Adrenal gland (tissue), 19 donors: ENCODE measurements at places on chromosomes 11 and 22.

DNA sequence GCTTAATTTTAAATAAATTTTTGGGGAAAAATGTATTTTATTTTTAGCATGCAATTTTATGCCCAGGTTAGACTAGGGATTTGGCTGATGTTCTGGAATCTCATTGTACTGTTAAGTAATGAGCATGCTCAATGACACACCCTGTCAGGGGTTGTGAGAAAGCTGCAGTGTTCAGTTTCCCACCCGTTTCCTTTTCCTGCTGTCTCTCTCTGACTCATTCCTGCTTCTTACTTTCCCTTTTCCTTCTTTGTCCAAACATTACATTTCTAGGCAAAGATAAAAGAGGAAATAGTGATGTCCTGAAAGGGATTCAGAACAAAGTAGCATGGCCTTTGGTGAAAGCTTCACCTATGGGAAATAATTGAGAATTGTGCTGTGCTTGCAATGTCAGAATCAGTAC, 22.7 kb downstream of the OOSP3 start:
- H3K36me3 ChIP-seq: no peaks in the 10 kb centered on the region
- DNase-seq: no peak
- no peak overlapping the region for H3K27ac ChIP-seq
- H3K4me1 ChIP-seq: no peaks in the 10 kb centered on the region

DNA sequence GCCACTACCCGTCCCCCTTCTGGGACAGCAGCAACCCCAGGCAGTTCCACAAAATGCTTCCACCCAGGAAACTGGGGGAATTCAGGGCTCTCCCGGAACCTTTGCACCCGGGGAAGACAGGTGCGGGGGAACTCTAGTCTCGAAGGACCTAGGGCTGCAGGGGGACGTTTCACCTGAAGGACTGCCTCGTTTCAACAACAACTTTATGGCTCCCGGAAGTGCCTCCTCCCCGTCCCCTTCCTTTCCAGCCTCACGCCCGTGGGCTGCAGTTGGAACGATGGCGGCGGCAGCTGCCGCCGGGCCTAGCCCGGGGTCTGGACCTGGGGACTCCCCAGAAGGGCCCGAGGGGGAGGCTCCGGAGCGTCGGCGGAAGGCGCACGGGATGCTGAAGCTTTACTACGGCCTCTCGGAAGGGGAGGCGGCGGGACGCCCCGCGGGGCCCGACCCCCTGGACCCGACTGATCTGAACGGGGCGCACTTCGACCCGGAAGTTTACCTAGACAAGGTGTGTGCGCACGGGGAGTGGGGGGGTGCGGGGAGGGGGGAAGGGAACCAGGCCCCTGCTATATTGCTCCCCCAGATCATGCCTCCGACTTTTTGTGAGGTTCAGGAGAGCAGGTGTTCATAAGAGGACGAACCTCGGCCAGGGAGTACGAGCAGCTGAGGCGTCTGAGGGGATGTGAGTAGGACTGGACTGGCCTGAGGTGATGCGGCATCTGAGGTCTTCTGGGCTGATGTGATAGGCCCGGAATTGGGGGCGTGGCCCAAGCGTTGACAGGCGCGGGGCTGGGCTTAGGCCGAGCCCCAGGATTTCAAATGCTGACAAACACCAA, at the start of gene VPS51:
Gene VPS51 (plus strand): TSS at position 241 of the 833 bp plus-strand sequence. CDS start 37 bp downstream, at position 278.
- peaks cover 11% of the 10 kb centered on the region for H3K4me1 ChIP-seq
- H3K27me3 ChIP-seq: no peaks in the 10 kb centered on the region
- peaks cover 13% of the 10 kb centered on the region for H3K36me3 ChIP-seq
- peak within 1 kb of the TSS; percentile 94 for H3K27ac ChIP-seq

- no peak overlapping the region for H3K4me3 ChIP-seq
- DNase-seq: no peak
- H3K36me3 ChIP-seq: no peaks in the 10 kb centered on the region
- peaks cover 23% of the 10 kb centered on the region for H3K4me1 ChIP-seq
These were observed 123.9 kb downstream of the MRTFA start for GRCh38 chr22:40512426-40513136.

GRCh38 chr11:104725796-104726408, 172.4 kb downstream of the CASP12 start:
- no peak for DNase-seq
- no peaks in the 10 kb centered on the region for H3K27me3 ChIP-seq
- no peak overlapping the region for H3K27ac ChIP-seq
- H3K36me3 ChIP-seq: no peaks in the 10 kb centered on the region

DNA sequence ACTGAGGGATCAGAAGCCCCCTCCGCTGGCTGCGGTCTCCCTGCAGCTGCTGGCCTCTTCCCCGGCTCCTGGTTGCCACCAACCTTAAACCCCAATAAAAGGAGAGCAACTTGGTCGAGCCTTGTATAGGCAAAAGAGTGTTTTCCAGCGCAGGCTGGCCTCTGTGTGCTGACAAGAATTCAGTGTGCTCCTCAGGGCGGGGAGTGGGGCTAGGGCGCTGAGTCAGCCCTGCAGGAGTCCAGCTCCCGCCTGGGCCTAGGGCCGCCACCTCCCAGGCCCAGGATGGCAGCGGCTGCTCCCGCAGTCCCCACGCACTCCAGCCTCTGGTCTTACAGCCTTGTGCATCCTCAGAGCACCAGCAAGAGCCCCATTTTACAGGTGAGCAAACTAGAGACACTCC, at the start of gene SHISAL1:
Gene SHISAL1 (minus strand): TSS at position 186 of the 400 bp plus-strand sequence. CDS start 12,006 bp downstream, outside the sequence.
- no peaks in the 10 kb centered on the region for H3K36me3 ChIP-seq
- no peak within 1 kb of the TSS for H3K27ac ChIP-seq
- no peaks in the 10 kb centered on the region for H3K27me3 ChIP-seq
- H3K4me3 ChIP-seq: no peak within 1 kb of the TSS

- H3K27ac ChIP-seq: no peak overlapping the region
- H3K4me3 ChIP-seq: no peak overlapping the region
- H3K4me1 ChIP-seq: peaks cover 27% of the 10 kb centered on the region
- DNase-seq: no peak
- H3K36me3 ChIP-seq: no peaks in the 10 kb centered on the region
- no peaks in the 10 kb centered on the region for H3K27me3 ChIP-seq
These were observed 2.7 kb downstream of the C2CD2L start for GRCh38 chr11:119109843-119110242.

DNA sequence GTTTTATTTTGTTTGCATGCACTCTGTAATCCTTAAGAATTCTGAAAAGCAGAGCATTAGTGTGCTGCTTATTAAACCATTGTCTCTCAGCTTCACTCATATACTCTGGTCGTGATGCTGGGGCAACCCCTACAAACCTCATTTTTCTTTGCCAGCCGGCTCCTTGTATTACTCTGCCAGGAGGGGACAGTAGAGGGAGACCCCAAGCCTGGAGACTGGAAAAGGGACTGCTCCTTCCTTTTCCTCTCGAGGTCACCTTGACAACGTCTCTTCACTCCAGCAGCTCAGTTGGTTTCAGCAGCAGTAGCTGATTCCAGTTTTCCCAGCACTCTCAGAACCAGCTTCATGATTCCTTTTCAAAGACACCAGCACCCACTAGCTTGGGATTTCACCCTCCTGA, 2.8 kb upstream of the JHY start:
- no peaks in the 10 kb centered on the region for H3K36me3 ChIP-seq
- no peak for DNase-seq
- peaks cover 7% of the 10 kb centered on the region for H3K27me3 ChIP-seq
- no peaks in the 10 kb centered on the region for H3K4me1 ChIP-seq
- no peak overlapping the region for H3K27ac ChIP-seq

DNA sequence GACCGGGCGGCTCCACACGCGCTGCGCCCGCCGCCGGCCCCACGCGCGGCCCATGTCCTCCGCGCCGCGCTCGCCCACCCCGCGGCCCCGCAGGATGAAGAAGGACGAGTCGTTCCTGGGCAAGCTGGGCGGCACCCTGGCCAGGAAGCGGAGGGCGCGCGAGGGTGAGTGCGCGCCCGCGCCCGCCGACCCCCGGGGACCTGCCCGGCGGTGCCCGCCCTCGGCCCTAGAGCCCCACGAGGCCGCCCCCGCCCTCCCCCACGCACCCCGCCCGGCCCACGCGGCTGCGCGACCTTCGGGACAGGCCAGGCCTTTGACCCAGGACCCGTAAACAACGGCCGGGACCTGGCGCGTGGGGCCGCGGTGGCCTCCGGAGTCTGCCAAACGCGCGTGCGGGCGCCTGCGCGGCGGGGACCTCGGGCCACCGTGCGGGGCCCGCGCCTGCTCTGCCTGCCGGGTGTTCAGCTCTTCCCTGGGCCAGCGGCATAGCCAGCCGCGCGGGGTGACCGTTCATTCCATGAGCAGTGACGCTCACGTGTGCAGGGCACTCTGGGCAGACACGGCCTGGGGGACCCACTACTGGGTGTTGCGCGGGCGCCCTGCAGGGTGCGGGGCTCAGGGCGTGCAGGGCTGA, at the start of gene PARVB:
Gene PARVB (plus strand): TSS at position 15 of the 634 bp plus-strand sequence. CDS start 38 bp downstream, at position 53.
- H3K4me1 ChIP-seq: peaks cover 10% of the 10 kb centered on the region
- H3K27me3 ChIP-seq: no peaks in the 10 kb centered on the region
- H3K36me3 ChIP-seq: no peaks in the 10 kb centered on the region
- H3K27ac ChIP-seq: peak within 1 kb of the TSS; percentile 71
- no peak within 1 kb of the TSS for H3K4me3 ChIP-seq
